ENCODE measurements at places on chromosomes 2 and 18.

GRCh38 chr2:144443837-144444817 lies 75.8 kb downstream of the ZEB2 start:
- no peak for DNase-seq

DNA sequence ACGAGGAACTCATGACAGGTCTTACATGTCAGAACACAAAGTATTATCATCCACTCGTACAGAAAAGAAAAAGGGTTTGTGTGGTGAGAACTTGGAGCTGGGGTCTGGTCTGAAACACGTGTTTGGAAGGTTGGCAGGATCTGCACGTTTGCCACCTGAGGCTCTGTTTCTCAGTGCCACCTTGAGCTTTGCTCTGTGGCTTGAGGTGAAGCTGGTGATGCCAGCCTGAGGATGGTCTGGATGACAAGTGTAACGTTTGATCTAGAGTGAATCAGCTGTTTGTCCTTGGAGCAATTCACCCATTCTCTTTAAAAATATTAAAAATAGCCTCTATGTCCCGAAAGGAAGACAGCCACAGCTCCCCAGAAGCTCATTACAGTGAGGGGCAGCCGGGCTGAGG lies 45.4 kb upstream of the KLF11 start:
- DNase-seq, result no peak

DNA sequence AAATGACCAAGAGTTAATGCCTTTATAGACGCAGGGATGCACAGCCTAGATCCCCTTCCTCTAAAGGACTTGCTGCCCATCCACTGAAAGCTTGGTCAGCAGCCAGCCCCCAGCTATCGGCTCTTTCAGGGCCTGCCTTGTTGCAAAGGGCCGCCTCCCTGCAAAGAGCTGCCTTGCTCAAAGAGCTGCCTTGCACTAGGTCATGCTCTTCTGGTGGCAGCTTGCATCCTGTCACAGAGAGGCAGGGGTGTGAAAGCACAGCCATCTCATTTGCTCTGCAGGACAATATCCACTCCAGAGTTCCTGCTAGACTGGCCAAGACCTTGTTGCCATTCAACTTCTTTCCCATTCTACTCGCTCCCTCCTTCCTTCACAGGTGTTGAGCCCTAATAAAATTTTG lies 137.1 kb downstream of the MCFD2 start:
- no peak for DNase-seq

GRCh38 chr2:70964133-70964532 lies 14.3 kb upstream of the ANKRD53 start:
- no peak for DNase-seq

GRCh38 chr2:226057365-226057764 lies 657.9 kb downstream of the NYAP2 start:
- no peak for DNase-seq

- no peak for DNase-seq
Measured at GRCh38 chr2:181807526-181807925, 84.0 kb upstream of the ITPRID2 start.

- DNase-seq, result no peak
Measured at GRCh38 chr2:237012577-237013267, 73.0 kb upstream of the COPS8 start.

DNA sequence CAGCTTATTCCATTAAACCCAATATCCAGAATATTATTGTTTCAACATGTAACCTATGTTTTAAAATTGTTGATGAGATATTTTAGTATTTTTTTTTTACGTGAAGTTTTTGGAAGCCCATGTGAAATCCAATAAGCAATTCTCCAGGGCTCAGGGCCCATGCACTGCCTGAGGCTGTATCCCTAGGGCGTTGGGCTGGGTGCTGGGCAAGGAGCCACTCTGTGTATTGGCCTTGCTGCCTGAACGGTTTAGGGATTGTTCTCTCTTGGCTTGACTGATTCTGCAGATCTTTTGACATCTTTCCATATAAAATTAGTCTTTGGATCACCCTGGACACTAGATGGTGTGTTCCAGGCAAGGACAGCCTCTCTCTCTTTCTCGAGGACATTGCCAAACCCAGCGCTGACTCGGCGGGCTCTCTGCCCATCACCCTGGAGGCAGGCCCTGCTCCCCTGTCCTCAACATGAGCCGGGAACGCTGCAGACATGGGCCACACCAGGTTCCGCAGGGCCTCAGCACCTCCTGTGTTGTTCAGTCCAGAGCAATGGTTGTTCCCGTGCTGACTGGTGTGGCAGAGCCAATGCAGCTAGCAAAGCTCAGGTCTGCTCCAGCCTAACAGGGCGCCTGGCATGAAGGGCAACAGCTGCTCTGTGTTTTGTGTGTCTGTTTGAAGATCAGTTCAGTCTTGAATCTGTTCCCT lies 163.0 kb downstream of the SEPTIN10 start:
- no peak for DNase-seq

DNA sequence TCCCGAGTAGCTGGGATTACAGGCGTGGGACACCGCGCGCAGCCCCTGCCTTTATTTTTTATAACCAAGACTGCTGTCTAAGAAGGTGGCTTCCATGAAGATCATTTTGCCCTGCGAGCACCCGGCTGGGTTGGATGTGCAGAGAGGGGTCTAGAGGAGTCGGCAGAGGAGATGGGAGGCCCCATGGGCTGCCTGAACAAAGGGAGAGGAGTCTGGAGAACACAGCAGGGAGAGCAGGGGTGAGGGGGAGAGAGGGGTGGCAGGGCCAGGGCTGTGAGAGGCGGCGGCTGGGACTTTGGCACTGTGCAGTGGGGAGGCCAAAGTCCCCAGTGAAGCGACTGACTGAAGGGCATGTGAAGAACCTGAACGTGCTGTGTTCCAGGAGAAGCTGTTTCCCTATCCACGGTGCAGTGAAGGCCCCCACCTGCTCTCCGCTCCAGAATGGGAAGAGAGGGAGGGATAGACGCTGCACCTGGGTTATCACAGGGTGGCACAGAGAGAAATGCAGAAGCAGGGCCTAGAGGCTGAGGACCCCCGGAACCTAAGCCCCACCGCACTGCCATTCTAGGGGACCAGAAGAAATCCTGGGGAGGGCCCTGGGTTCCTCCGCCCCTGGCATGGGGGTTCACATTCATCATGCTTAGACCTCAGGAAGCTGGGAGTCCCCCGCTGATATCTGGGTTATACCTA lies 24.8 kb upstream of the FOSL2 start:
- DNase-seq, result no peak

Data from stimulated activated naive CD4-positive, alpha-beta T cell (primary cell).